ENCODE measurements at places on chromosomes 1 and 21.

- DNase-seq, result no peak
These were observed 47.7 kb downstream of the ELAVL4 start for GRCh38 chr1:50156241-50157010.

GRCh38 chr1:116732726-116733125 is 21.5 kb upstream of the CD2 start:
- DNase-seq, result no peak

GRCh38 chr1:36133484-36133883 is 8.5 kb upstream of the COL8A2 start:
- DNase-seq, result peak; percentile 68

DNA sequence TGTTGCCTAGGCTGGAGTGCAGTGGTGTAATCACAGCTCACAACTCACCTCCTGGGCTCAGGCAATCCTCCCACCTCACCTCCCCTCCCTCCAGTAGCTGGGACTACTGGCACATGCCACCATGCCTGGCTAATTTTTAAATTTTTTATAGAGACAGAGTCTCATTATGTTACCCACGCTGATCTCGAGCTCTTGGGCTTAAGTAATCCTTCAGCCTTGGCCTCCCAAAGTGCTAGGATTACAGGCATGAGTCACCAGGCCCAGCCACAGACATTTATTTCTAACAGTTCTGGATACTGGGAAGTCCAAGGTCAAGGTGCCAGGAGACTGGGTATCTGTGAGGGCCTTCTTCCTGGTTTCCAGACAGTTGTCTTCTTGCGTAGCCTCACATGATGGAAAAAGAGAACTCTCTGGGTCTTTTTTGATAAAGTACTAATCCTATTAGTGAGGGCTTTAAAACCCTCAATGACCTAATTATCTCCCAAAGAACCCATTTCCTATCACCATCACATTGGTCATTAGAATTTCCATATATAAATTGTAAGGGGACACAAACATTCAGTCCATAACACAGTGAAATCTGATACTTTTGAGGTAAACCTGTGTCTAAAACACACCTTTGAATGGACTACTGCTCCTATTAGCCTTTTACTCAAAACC is 67.9 kb downstream of the PHACTR4 start:
- peak; percentile 42 for DNase-seq

DNA sequence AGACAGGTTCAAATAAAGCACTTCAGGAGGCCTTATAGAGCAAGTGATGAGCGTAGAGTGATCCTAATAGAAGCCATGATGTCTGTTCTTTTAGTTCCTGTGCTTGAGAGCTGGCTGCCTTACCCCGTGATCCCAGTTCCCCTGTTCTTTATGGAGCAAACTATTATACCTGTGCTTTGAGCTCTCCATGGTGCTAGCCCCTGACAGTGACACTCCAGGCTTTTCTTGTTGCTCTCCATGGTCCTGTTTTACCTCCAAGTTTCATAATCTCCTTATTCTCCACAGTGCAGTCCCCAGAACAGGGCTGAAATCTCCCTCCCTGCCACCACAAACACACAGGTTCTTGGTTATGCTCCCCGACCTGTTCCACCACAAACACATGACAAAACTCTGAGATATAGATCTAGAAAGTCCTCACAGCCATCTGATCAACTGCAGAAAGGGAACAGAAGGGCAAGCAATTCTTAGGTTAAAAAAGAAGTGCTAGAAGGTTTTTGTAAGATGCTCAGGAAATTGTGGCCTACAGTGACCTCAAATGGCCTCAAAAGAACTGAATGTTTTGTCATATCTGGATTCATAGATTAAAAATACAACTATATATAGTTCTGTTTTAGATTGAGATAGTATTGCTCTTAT is 6.0 kb downstream of the CADM3 start:
- DNase-seq, result no peak

- DNase-seq, result no peak
These were observed 188.9 kb downstream of the RHOU start for GRCh38 chr1:228923973-228924686.

DNA sequence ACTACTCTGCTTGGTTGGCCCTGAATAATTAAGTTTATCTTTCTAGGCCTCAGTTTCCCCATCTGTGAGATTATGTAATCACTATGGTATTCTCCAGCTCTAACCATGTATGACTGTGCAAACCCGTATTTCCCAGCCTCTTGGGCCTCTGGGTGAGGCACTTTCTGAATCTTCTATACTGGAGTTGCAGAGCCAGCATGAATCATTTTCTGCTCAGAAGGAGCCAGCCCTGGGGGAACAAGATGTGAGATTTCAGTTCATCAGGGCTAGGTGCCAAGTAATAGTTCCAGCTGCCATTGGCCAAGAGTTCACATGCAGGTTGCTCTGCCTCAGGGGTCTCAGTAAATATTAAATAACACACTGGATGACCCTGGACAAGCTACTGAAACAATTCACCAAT is 47.7 kb upstream of the USP24 start:
- no peak for DNase-seq

DNA sequence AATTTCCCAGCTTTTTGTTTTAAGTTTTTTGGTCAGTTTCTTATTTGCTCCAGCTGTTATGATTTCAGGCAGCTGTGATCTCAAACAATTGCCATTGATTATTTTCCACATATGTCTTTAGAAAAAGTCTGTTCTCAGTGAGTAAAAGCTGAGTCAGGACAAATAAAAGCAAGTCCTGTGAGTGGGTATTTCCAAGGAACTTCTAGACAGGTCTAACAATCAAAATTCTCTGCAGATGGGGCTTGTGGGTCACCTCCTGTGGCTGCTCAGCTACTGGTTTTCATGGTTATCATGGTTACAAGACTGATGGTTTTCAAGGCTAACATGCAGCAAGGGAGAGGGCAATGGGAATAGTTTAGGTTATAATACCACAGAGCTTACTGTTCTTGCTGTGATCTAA is 585.7 kb downstream of the LMO4 start:
- DNase-seq, result no peak

- DNase-seq, result no peak
These were observed 85.4 kb downstream of the IGSF21 start for GRCh38 chr1:18192974-18193373.
